Globus pallidus (tissue), 1 donor: ENCODE measurements at places on chromosomes 16 and 17.
A peak's percentile ranks its signal among the peaks of the same experiment; 100 is the strongest.

DNA sequence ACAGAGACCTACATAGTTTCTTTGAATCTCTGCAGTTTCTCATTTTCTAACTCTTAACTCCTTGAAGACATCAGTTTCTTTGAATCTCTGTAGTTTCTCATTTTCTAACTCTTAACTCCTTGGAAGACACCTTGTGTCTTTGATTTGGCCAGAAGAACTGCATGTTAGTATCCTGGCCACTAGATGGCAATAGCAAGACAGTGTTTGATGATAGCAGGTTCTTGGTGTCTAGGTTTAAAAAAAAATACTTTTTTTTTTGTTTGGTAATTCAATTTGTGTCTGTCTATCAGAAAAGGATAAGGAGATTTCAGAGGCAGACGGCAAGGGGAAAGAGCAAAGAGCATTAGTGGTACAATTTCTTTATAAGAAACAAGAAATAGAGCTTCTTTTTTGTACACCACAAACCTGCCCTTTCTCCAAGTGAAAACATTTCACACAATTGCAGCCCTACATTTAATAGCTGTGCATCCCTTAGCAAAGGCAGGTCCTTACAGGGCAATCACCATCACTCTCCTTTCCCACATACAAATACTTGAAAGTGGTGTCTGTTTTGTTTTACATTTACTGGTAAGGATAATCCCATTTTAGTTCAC lies 1324.9 kb upstream of the CDH8 start:
- DNase-seq, result peak; percentile 13

DNA sequence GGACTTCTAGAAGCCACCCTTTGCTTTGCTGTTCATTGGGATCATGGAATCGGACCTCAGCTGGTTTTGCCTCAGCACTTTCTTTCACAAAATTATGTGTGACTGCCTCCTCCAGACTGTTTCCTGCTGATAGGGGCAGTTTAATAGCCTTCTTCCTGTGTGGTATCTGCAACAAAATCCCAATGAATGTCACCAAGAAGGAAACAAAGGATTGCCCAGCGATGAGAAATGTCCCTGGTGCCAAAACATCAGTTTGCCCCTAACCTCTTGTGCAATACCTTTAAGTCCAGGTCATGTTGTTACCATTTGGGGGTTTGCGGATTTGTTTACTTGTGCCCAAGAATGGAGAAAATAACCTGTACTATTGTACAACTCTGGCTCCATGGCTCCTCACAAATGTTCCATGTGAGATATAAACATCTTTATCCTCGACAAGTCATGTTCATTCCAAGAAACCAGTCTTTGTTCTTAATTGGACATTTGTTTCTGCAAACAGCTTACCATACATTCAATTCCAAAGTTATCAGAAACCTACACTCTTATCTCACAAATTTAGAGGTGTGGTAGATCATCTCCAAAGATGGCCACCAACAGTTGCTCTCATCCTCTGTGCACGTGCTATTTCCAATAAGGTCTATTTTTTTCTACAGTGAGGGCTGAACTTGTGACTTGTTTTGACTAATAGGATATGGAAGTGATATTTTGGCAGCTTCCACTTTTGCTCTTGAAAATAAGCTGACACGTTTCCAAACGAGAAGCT lies 14.8 kb downstream of the TAC4 start:
- no peak for DNase-seq

GRCh38 chr17:60305141-60305540 lies 86.8 kb downstream of the USP32 start:
- peak; percentile 86 for DNase-seq

DNA sequence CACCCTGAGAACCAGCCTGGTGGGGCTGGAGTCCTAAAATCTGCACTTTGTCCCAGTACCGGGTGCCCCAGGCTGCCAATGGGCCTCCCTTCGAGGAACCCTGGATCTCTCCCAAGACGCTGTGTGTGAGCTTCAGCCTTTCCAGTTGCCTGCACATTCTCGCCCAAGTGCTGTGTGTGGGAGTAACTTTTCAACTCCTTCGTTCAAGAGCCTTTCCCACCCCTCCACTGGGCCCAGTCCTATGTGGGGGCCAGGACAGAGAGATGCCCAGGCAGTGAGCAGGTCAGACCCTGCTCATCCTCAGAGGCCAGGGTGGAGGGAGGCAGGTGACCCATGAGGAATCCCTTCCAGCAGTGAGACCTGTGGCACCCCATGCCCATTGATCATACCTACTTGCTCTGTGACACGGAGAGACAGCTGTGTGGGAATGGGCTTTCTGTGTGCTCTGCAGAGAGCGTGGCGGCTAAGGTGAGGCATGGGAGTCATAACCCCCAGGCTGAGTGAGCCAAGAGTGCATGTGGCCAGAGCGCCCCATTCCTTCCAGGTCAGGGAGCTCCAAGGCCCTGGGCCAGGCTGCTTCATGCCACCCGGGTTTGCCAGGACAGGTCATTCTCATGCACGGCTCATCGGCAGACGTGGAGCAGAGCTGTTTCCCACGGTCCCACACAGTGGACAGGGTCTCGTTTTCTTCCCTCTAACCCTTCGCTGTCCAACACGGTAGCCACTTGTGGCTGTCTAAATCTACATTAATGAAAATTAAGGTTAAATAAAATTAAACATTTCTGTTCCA lies 154.4 kb downstream of the CLEC16A start:
- DNase-seq, result peak; percentile 16
